ENCODE measurements at places on chromosomes 1 and 21.

GRCh38 chr1:181089676-181090544 lies 1.4 kb downstream of the IER5 start:
- peak; percentile 66 for DNase-seq

DNA sequence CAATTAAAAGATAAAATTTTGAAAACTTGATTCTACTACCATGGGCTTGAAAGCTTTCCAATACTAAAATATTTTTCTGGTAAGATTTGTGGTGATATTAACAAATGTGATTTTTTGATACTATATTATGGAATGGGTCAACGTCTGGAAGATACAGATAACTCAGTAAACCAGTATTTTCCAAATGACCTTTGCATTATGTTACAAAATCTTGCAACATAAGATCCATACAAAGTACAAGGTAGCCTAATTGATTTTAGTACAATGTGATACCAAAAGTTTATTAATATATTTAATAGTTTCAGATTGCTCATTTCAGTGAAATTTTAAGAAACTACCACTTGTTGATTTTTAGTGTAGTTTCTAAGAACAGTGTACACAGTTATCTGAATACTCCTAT lies 236.2 kb downstream of the KIF26B start:
- DNase-seq = no peak

DNA sequence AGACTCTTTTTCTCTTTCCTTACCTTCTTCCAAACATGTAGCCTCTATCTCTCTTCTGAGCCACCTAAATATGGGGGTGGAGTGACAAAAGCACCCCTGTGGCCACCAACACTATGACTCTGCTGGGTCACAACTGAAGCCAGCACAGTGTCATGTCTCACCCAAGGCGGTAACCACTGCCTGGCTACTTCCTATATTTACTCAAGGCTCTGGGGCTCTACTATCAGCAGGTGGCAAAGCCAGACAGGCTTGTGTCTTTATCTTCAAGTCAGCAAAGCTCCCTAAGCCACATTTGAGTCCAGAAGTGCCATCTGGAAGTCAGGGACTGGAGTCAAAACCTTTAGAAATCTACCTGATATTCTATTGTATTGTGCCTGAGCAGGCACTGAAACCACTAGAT lies 1515.2 kb downstream of the PLA2G4A start:
- no peak for DNase-seq

- DNase-seq = no peak
Observed at GRCh38 chr1:21437341-21437640, 2.6 kb upstream of the NBPF3 start.

DNA sequence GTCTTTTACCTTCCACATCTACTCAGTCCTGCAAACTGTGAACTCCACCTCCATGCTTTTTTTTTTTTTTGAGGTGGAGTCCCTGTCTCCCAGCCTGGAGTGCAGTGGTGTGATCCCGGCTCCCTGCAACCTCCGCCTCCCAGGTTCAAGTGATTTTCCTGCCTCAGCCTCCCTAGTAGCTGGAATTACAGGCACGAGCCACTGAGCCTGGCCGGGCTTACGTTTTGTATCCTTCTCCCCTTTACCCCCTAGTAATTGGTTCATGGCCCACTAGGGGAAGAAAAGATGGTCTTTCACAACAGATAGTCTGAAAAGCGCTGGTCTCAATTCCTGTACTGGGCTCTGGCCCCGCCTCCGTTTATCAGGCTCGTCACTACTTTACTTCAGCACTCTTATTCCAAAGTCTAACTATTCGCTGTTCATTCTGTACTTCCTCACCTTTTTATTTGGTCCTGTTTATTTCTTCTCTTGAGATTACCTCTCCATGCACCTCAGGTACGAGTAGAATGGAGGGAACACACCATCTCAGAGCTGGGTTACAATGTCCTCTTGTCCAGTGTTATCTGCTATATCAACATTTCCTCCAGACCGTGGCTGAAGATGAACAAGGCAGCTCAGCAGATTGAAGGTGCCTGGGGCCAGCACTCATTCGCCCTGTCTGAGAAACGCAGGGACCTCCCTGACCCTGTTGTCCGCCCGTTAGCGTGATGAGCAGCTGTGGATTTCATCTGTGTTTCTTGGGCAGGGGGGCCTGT lies 16.2 kb downstream of the CNST start:
- no peak for DNase-seq

DNA sequence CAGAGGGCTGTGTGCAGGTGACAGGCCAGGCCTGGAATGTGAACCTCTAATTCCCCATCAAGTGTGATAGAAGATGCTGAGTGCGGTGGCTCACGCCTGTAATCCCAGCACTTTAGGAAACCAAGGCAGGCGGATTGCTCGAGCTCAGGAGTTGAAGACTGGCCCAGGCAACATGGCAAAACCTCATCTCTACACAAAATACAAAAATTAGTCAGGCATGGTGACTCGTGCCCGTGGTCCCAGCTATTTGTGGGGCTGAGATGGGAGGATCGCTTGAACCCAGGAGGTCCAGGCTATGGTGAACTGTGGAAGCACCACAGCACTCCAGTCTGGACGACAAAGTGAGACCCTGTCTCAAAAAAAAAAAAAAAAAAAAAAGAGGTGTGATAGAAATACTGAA lies 40.1 kb upstream of the PUM1 start:
- no peak for DNase-seq

DNA sequence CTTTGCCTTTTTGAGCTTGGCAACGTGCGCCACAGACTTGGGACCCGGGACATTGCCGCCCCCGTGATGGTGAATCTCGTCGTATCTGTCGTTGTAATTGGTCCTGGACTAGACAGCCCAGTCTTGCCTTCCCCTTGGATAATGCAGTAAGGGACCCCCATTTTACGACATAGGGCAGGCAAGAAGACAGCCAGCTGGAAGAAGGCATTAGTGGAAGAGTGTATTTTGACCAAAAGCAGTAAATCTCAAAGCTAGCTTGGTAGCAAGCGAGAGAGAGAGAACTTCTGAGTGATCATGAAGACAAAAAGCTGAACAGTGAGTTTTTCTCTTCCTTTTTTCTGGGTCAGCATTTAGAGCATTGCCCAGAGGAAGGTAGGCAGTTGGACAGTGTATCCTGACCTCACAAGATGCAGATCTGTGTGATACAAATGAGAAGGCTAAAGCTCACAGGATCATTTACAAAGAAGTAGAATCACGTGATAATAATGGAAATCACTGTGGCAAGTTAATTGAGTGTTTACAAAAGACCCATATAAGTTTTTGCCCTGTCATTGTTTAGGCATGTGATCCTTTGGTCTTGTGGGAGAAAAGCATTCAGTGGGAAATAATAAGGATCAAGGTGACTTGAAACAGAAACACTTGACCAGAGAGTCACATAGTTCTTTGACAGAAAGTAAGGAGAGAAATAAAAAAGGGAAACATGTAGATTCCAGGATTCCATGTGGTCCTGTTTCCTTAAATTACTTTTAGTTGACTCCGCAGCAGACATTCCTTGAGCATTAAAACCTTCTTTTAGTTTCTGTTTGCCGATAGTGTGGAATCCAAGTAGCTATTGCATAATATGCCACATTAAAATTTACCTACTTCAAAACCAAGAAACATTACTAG lies 66.3 kb downstream of the CNST start:
- peak; percentile 81 for DNase-seq

DNA sequence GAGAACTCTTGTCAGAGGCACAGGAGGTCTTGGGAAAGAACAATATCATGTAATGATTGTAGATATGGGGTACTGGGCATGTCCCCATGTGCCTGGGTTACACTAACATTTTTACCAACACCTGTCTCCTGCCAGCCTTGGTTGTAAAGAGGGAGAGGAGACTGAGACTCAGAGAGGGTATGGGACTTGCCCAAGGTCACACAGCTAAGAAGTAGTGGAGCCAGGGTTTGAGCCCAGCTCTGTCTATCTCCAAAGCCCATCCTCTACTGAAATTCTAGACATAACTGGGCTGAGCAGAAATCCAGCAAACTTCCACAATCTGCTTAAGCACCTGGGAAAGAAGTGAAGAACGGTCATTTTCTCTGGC lies 2.6 kb upstream of the THEMIS2 start:
- no peak for DNase-seq

- DNase-seq = no peak
Observed at GRCh38 chr1:147719029-147719698, 41.2 kb downstream of the GJA5 start.

- no peak for DNase-seq
Observed at GRCh38 chr1:18037651-18038050, 69.9 kb upstream of the IGSF21 start.

DNA sequence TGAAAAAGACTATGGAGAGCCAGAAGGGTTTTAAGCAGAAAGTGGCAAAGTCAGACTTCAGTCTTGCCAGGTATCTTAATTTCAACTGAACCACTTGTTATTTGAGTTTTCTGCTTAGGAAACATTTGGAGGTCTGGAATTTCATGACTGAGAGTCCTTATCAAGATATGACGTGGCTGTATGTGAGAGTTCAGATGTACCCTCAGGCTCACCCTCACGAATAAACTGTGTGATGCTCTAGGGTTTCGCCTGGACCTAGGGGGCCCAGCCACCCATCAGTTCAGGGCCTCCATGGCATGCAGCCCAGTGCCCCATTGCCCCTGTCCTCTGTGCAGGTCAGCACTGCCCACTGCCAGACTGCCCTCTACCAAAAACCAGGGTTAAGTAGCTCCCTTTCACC lies 30.6 kb upstream of the TADA1 start:
- no peak for DNase-seq

DNA sequence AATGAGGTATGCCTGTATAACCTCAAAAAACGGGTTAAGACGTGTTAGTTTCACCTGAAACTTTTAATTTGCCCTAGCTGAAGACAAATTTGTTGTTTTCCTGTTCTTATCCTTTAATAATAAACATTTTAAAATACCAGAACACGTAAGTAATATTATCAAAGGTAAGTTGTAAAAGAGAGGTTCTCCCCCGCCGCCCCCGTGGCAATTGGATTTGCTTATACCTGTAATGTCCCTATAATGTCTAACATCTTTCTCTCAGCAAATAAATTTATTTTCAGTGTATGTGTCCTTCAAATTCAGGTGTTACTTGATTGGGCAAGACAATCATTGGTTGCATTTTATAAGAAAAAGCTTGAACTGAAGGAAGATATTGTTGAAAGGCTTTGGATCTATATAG lies 5.9 kb downstream of the URB2 start:
- DNase-seq = no peak

- DNase-seq = peak; percentile 81
Observed at GRCh38 chr1:78038071-78038470, 7.7 kb upstream of the GIPC2 start.

- DNase-seq = peak; percentile 74
Observed at GRCh38 chr1:16139473-16139962, 16.4 kb downstream of the EPHA2 start.

GRCh38 chr1:36400825-36401601 lies 3.3 kb upstream of the LSM10 start:
- DNase-seq = peak; percentile 80

GRCh38 chr1:205319081-205320018 lies 2.2 kb downstream of the NUAK2 start:
- DNase-seq = peak; percentile 87

- no peak for DNase-seq
Observed at GRCh38 chr1:29298246-29298645, 61.9 kb downstream of the PTPRU start.

- no peak for DNase-seq
Observed at GRCh38 chr1:182890927-182891610, 51.9 kb downstream of the DHX9 start.

DNA sequence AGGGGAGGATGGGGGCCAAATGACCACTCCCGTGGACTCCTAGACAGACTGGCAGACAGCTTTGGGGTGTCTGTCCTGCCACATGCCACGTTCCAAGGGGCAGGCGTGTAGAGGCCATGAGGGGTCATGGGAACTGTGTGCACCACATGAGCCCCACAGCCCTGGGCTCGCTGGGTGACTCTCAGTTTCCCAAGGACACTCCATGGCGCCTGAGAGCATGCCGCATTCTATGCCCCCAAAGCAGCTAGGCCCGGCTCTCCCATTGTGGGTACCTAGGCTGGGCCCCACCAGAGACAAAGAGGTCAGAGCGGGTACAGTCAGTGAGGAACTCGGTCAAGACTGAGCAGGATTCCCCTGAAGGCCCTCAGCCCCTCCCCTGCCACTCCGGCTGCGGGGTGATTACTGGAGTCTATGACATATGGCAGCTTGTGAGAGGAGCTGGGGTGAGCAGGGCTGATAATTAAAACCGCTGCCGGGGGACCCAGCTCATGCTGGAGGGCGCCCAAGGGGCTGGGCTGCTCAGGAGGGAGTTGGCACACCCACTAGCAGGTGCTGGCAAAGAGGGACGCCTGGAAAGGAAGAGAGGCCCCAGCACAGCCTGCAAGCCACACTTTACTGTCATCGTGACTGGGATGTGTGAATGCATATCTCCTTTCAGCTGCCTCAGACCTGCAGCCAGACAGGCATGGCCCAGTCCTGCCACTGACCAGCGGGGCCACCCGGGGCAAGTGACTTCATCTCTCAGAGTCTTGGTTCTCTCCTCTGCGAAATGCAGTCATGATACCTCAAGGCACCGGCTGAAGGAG lies 8.4 kb downstream of the LRP8 start:
- no peak for DNase-seq

DNA sequence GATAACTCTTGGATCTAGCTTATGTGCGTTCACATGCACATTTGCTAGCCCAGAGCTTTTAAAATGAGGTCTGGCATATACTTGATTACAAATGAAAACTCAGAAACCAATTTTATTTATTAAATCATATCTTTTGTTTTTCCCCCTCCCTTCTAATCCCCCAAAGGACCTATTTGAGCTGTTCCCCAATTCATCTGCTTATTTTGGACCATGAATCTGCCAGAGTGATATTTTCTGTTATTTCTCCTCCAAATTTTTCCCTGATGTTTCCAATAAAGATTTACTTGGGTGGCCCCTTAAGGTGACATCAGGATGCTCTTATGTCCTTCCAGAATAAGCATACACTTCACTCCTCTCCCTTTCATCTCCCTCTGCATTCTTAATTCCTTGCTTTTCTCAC lies 123.4 kb downstream of the SYT2 start:
- no peak for DNase-seq

- peak; percentile 56 for DNase-seq
Observed at GRCh38 chr1:111742938-111743549, 3.8 kb upstream of the INKA2 start.

DNA sequence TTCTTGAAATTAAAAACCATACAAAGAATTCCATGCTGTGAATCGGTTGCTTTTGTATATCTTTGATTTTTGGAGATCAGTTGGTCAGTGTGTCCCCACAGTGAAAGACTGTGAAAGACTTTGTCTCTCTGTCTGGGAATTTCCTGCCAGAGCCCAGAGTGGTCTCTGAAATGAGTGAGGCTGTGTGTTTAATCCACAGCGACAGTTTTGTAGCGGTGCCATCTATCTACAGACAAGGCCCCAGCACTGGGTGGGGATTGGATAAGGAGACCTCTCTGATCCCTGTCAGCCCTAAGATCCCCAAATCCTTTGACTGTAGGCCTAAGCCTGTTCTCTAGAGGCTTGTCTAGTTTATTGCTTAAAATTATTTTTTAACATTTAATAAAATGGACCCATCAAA lies 10.3 kb downstream of the GPR25 start:
- DNase-seq = no peak

DNA sequence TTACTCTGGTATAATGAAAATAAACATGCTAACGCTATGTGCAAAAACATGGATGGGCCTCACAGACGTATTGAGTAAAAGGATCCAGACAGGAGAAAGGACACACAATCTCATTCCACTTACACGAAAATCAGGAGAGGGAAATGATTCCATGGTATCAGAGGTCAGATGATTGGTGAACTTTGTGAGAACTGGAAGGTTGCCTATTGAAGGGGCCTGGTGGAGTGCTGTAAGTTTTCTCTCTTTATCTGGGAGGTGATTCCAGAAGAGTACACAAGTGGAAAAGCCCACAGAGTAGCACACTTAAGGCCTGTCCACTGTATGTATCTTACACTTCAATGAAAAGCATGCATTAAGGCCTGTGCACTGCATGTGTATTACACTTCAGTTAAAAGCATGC lies 9.6 kb downstream of the GSTM2 start:
- no peak for DNase-seq
